ENCODE measurements at places on chromosomes 6 and 20.

- peak; percentile 88 for DNase-seq
These were observed 113.2 kb downstream of the CEBPB start for GRCh38 chr20:50303573-50304500.

DNA sequence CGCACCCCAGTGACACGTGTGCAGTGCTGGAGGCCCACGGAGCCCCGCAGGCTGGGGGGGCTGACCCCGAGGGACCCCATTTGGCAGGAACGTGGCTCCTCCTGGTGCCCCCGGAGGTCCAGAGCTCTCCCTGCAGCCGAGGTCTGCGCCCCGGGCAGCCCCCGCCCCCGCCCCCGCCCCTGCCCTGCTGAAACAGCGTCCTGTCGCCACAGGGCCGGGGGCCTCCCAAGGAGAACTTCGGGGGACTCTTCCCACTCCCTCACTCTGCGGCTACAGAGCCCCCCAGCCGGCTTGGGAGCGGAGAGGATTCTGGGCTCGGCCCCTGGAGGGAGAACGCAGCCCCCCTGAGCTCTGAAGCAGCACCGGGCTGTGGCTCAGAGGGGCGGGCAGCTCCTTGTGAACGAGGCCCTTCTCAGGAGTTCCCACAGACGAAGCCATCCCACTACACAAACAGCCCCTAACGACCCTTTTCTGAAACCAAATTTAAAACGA, 115.2 kb downstream of the DLL1 start:
- no peak for DNase-seq

- DNase-seq, result no peak
These were observed 56.8 kb downstream of the TMEM242 start for GRCh38 chr6:157266274-157267101.

GRCh38 chr20:15759594-15759993, 813.7 kb downstream of the KIF16B start:
- DNase-seq, result no peak

- DNase-seq, result no peak
These were observed 38.8 kb downstream of the SNX3 start for GRCh38 chr6:108222064-108222463.

GRCh38 chr6:128068119-128068479, 167.2 kb upstream of the THEMIS start:
- peak; percentile 15 for DNase-seq

- DNase-seq, result no peak
These were observed 7.0 kb upstream of the ZKSCAN8 start for GRCh38 chr6:28134716-28135115.

- no peak for DNase-seq
These were observed 604.1 kb upstream of the POU3F2 start for GRCh38 chr6:98230250-98230649.

DNA sequence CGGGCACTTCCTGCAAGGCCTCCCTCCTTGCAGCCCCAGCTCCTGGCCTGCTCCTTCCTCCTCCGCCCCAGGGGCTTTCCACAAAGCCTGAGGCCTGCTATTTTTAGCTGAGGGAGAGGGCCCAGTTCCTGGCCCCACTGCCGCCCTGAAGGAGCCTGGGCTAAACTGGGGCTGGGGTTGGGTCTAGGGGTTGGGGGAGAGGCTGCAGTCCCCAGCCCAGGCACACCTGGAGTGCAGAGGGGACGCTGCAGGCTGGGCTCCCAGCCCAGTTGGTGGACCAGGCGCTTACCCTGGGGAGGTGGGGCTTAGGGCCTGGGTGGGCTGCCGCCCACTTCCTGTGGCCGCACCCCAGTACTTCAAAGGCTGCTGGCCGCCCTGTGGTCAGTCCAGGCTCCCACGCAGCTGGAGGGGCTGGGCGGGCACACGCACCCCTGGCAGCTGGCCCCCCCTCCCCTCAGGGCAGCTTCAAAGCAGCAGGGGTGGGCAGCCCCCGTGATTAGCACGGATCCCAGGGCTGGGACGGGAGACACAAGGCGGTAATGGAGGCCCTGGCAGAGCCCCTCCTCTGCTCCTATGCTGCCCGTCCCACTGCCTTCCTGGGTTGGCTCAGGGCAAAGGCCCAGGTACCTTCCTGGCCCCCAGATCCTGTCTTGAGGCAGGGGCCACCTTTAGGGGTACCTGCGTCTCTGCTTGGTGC, 7.1 kb upstream of the ABHD16B start:
- peak; percentile 93 for DNase-seq

DNA sequence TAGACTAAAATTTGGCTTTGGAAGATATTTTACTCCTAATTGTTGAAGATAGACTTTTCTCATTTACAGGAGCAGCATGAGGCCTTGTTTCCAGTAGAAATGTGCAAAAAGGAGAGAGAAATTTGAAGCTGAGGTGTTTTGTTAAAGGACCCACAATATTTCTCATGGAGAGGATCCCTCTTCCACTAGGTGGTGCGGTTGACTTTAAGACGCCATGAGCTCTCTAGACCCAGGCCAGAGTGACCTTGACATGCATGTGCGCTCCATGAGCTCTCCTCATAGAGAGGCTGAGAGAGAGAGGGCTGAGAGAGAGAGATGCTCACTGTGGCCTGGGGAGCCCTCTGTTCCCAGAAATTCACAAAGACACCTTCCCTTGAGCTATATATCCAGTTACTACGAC, 861.2 kb upstream of the EYS start:
- no peak for DNase-seq

GRCh38 chr6:160996131-160996601, 4.6 kb downstream of the MAP3K4 start:
- DNase-seq, result no peak

DNA sequence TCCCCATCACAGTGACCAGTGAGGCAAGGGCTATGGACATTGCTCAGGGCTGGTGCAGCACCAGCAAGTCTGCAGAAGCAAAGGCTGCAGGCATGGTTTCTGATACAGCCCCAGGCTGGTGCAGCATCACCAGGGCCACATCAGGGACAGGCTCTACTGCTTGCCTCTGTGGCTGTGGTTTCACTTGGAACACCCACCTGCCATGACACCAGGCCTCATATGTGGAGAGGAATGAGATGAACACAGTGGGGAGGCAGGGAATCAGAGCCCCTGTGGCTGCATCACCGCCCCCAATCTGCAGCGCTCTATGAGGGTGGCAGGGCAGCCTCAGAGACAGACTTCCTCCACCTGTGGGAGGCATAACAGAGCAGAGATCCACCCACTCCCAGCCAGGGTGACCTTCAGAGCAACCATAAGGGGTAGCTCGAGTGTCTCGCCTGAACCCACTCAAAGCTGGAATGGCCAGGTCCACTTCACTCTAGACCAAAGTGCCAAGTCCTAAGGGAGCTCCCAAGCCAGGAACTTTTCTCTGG, 7.9 kb downstream of the RING1 start:
- DNase-seq, result no peak

DNA sequence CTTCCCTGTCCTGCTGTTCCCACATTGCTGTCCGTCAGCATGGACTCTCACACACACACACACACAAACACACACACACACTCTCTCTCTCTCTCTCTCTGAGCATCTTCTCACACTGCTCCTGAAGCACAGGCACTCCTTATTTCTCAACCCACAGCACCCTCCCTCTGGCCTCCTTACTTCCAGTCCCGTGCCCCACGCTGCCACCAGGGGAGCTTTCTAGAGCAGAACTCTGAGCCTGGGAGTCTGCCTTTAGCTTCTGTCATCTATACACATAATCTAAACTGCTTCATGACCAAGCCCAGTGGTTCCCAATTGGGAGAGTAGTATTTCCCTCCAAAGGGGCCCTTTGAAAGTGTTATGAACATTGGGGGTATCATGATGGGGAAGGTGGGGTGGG, 29.1 kb downstream of the HECA start:
- no peak for DNase-seq

DNA sequence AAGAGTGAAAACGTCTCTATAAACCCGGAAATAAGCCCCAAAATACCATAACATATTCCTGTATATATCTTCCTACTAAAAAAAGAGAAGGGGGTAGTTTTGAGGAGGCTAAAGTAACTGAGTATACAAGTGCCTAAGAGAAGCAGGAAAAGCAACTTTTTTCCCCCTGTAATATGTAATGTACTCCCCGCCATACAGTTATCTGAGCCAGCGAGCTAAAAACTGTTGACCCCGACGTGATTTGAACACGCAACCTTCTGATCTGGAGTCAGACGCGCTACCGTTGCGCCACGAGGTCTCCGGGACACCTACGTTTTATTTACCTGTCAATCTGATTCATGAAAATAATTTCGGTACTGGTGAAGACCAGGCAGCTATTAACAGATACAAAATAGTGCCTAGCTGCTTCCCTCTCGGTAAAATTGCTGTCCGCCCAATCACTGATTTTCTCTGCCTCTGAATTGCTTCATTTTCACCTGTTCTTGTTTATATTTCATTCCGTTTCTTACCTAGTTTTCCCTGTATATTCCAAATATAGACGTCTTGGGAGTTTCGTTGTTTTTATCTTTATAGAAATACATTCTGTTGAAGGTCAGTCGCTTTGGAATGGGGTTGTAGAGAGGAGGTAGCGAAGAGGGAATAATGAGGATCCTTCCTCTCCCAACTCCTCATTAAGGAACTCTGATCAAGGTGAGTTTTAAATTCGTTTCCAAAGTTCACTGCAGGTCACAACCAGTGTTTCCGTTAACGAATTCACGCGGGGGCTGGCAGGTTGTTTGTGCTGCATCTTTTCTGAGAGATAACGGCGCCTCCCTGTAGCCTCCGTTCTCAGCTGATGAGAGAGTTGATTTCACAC, 33.6 kb upstream of the BTN3A2 start:
- peak; percentile 28 for DNase-seq

DNA sequence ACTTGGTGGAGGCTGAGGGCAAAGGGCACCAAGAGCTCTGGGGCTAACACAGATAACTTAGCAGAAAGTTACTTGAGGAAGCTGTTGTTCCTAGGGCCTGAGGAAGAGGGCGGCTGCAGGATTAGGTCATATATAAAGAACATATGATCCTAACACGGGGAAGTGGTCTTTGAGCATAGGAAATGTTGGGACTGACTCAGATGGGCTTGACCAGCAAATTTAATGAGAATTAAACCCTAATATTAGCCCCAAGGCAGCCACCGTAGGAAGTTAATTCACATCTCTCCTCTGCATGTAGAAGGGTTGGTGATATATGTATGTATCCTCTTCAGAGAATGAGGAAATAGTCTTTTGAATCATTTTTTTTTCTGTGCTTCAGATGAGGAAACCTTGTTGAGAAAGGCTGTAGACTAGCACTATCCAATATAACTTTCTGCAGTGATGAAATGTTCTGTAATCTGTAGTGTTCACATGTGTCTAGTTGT, 9.2 kb upstream of the ZBTB9 start:
- DNase-seq, result no peak

GRCh38 chr20:3040086-3040485, 3.3 kb upstream of the GNRH2 start:
- no peak for DNase-seq

DNA sequence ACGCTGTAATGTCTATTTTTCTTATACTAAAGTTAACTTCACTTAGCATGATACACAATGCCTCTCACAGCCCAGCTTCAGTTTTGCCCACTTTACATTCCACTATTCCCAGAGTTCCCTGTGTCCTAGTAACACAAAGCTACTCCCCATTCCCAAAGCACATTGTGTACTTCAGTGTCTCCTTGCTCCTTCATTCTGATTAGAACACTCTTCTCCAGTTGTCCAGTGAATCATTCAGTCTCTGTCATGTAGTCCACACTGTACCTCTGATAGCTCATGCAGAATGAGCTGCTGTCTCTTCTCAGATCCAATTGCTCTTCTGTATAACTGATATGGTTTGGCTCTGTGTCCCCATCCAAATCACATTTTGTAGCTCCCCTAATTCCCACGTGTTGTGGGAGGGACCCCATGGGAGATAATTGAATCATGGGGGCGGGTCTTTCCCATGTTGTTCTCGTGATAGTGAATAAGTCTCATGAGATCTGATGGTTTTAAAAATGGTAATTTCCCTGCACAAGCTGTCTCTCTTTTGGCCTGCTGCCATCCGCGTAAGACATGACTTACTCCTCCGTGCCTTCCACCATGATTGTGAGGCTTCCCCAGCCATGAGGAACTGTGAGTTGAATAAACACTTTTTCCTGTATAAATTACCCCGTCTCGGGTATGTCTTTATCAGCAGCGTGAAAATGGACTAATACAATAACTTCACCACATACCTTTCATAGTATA, 2.1 kb upstream of the TMX4 start:
- peak; percentile 11 for DNase-seq

- DNase-seq, result no peak
These were observed 3.9 kb downstream of the HMGA1 start for GRCh38 chr6:34240329-34241248.

GRCh38 chr6:87066449-87067333, 28.2 kb downstream of the CGA start:
- DNase-seq, result peak; percentile 51

DNA sequence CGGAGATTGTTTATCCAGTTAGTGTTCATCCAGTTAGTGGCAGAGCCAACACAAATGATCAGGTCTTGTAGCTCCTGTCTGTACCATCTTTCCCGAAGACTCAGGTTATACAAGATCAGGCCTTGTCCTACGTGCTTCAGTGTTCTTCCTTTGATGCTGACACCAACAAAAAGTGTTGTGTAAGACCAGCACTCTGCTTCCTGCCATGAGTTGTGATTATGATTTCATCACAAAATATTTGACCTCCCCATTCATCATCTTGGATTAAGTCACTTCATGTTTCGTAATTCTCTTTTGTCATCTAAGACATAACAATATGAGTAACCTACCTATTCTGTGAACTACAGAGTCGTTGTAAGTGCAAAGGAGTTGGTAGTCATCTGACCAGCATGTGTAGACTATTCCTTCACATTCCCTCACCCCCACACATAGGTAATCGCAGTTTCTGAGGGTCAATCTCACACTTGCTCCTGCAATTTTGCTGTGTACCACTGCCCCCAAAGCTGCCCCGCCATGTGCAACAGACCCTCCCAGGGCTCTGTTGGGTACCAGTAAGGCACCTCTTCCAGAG, 135.6 kb upstream of the SLC22A23 start:
- DNase-seq, result peak; percentile 79

GRCh38 chr6:20352346-20352745, 49.3 kb upstream of the E2F3 start:
- no peak for DNase-seq

GRCh38 chr6:112912416-112913101, 565.4 kb downstream of the RFPL4B start:
- peak; percentile 18 for DNase-seq

All from RPMI7951 (cell line).